ENCODE measurements at places on chromosomes 3 and 15. TPM values are rescaled to one million over a fixed set of nuclear protein-coding genes. Genes with fewer than 3 reads are reported as not detected.

STRA6 gene
- not detected for total RNA-seq

OSBPL10 gene
- total RNA-seq: 54.9 TPM

ZNF502 gene
- 4.8 TPM for total RNA-seq

MUC20 gene
- not detected for total RNA-seq

MKRN2 gene
- 36.8 TPM for total RNA-seq

CASR gene
- not detected for total RNA-seq

ALDH1A3 gene
- 30.6 TPM for total RNA-seq

ATP8B4 gene
- not detected for total RNA-seq

COL6A5 gene
- not detected for total RNA-seq

GOLGA6B gene
- total RNA-seq: not detected

GPR149 gene
- total RNA-seq: not detected

FBXO40 gene
- total RNA-seq: not detected

SCN5A gene
- 23.7 TPM for total RNA-seq

GRK7 gene
- total RNA-seq: not detected

C3orf70 gene
- total RNA-seq: 2.9 TPM

TEX55 gene
- total RNA-seq: not detected

SCG5 gene
- 0.29 TPM for total RNA-seq
